ENCODE measurements at places on chromosomes 4 and X.

DNA sequence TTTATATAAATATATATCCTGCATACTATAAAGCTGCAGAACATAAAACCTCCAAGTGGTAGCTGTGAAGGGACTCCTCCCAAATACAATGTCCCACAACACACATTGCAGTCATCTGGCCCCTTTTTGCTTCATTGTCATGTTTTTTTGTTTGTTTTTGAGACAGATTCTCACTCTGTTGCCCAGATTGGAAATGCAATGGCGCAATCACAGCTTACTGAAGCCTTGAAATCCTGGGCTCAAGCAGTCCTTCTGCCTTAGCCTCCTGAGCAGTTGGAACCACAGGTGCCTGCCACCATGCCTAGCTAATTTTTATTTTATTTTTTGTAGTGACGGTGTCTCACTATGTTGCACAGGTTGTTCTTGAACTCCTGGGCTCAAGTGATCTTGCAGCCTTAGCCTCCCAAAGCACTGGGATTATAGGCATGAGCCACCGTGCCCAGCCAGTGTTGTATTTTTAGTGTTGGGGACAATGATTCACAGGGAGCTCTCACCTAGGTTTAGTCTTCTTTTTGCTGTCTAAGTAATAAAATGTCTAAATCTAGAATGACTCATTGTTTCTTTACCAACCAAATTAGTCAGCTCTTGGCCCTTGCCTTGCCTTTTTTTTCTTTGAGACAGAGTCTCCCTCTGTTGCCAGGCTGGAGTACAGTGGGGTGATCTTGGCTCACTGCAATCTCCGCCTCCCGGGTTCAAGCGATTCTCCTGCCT, 24.0 kb upstream of the XIAP start:
- no peak for DNase-seq

DNA sequence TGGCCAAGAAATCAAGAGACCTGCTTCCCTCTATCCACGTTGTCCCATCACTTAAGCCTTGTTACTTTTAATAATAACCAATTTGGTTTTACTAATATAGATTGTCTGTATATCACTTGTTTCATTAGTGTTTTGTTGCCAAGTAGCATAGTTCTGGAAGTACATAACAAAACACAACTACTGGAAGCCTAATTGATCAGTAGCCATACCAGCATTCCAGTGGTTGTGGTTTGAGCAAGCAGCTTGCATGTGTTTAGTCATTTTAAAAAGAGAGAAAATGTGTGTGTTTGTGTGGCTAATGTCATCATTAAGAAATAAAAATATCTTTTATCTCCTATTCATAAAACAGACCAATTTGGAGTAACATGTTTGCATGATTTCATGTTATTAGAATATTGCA, 70.8 kb downstream of the PTPN13 start:
- DNase-seq, result no peak

DNA sequence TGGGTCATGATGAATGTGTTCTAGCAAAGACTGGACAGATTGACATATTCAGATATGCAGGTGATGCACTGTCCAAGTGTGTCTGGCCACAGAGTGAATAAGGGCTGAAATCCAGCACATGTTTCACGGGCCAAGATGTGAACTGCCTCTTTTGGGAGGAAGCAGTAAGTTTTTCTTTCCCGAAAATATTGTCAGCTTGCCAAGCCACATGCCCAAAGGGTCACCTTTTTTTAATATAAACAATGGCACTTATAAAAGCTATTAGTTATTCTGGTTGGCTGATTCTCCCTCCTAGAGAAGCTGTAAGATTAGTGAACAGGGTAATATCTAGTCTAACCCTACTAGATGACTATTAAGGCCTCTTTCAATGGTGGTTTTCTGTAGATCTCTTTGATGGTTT, 1.5 kb upstream of the EDNRA start:
- DNase-seq, result no peak

GRCh38 chr4:41880840-41881831, 54.1 kb upstream of the TMEM33 start:
- DNase-seq, result no peak

DNA sequence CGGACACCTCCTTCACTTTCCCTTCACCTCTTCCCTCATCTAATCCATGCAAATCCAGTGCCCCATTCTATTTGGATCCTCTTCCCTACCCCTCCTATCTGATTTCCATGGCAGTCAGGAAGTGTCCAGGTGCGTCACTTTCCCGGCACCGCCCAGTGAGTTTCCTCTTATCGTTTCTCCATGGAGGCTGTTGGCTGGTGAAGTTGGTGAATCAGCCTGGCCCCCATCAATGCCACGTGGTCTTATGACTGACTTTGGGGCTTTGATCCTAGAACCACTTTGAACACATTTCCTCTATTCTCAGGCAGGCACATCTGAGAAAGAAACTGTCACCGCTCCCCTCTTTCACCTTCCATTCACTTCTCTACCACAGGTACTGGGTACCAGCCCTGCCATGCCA, 137.8 kb downstream of the CEP135 start:
- no peak for DNase-seq

DNA sequence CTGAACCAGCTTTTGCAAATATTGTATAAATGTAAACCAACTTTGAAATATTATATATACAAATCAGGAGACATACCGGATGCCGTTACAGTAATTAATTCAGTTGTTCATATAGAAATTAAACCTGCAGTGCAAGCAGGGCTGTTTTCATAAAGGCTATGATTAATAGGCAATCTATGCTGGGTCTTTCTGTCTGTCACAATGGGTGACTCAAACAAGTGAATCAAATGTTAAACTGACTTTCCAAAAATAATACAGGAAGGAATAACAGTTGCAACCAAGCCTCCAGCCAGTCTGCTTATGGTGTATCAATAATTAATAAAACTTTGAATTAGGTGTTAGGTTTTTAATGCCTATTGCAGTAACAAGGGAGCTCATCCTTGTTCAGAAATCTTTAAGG, 43.9 kb downstream of the GABRB1 start:
- DNase-seq, result no peak

GRCh38 chrX:48083212-48083611, 11.8 kb upstream of the ZNF630 start:
- no peak for DNase-seq

DNA sequence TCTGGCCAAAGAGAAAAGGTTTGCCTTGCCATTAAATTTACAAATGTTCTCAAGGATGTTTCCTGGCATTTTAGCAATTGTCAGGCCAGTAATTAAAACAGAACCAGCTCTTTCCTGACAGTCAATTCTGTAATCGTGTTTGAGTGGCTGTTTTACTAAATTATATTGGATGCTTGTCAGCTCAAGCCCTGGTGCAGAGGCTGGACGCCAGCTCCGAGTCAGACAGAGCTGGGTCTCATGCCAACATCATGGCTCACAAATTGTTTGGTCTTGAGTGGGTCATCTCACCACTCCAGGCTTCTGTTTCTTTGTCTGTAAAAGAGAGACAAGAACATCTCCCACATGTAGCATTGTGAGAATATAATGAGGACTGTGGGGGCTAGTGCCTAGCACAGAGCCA, 190.3 kb upstream of the PSAPL1 start:
- no peak for DNase-seq

DNA sequence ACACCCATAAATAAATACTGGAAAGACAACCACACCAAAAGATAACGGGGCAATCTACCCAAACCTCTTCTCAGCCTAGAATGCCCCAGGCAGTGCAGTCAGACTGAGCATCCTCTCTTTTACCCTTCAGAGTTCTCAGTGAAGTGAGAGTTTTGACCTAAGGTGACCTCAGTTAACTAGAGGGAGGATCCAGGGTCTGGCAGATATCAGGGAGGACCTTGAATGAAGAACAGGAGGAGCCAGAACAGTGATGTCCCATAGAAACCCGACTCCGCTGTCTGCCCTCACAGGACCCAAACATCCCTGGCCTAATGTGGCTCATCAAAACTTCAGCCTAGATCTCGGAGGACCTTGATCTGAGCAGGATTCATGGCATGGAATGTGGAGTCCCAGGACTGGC, at the start of gene MAGEB3:
Gene MAGEB3, plus strand, starts transcription at position 263 of the 400 bp plus-strand sequence. CDS start 5,268 bp downstream, outside the sequence.
- DNase-seq, result no peak

GRCh38 chr4:163121689-163122088, 45.0 kb downstream of the NAF1 start:
- DNase-seq, result no peak

DNA sequence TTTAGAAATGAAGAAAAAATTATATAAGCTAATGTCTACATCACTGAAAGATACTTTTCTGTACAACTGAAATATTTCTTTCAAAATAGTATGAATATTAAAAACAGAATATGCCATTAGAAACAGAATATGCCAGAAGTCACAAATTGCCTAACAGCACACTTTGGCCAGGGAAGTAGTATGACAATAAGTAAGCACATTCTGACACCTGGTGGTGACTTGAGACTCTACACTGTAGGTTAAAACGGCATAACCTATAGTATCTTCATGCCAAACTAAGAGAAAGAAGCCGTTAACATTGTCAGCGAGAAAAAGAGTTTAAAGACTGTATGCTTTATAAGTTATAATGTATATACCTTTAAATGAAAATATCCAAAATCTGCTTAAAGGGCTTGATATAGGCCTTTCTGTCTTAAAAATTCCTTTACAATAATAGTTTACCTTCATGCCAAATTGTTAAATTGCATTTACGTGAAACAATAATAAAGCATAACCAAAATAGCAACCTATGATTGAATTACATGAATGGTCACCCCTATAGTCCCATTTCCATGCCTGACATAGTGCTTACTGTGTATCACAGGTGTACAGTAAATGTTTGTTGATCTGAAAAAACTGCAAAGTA, 32.8 kb downstream of the FAM13A start:
- DNase-seq, result no peak

DNA sequence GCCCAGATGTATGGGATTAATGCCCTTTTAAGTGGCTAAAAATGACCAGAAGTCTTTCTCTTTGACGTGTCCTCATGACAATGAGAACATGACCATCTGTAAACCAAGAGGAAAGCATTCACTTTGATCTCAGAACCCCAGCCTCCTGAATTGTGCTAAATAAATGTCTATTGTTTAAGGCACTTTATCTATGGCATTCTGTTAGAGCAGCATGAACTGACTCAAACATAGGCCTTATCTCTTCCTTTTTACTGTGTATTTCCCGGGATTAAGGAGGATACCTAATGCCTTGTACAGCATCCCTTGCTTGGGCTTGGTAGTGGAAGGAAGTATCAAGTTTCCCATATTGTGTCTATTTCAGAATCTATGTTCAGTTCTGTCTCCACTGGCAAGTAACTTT, 47.2 kb upstream of the HS3ST1 start:
- no peak for DNase-seq

DNA sequence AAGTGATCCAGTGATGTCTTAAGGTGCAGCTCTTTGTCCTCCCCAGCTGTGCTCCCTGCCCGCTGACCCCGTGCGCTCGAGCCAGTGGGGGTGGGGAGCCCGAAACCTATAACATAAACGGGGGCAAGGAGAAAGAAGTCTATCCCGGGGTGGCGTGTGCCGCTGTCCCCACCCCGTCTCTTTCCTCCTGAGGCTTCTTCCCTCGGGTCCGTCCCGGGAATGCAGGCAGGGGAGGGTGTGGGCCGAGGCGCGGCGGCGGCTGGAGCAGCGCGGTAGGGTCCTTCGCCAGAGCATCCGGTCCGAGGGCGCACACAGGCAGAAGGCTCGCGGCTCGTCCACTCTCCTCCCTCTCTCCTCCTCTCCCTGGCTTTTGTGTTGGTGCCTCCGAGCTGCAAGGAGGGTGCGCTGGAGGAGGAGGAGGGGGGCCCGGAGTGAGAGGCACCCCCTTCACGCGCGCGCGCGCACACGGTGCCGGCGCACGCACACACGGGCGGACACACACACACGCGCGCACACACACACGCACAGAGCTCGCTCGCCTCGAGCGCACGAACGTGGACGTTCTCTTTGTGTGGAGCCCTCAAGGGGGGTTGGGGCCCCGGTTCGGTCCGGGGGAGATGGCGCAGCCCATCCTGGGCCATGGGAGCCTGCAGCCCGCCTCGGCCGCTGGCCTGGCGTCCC, at the start of gene RAB33A:
Gene RAB33A, plus strand, starts transcription at position 517 of the 681 bp plus-strand sequence. Its CDS starts 101 bp downstream, at position 618.
- DNase-seq, result no peak

GRCh38 chr4:12881945-12882584, 602.1 kb downstream of the RAB28 start:
- DNase-seq, result no peak

DNA sequence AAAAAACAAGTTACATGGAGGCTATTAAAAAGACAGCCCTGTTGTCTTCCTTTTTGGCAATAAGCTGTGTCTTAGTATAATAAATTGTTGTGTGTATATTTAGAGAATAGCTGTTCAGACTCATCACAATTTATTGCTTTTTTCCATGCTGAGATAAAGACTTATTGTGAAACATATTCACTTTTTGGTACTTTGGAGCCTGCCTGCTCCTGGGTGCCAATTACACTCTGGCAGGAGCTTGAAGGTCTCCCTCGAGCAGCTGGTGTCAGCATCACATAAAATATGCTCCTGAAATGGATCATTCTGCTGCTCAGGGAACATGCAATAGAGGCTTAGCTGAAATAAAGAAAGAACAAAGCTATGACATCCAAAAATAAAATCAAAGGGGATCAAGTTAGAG, 211.6 kb upstream of the DKK2 start:
- no peak for DNase-seq

- no peak for DNase-seq
Measured at GRCh38 chrX:15435836-15436619, 51.8 kb upstream of the VEGFD start.

GRCh38 chr4:137194670-137195069, 337.6 kb downstream of the PCDH18 start:
- no peak for DNase-seq

DNA sequence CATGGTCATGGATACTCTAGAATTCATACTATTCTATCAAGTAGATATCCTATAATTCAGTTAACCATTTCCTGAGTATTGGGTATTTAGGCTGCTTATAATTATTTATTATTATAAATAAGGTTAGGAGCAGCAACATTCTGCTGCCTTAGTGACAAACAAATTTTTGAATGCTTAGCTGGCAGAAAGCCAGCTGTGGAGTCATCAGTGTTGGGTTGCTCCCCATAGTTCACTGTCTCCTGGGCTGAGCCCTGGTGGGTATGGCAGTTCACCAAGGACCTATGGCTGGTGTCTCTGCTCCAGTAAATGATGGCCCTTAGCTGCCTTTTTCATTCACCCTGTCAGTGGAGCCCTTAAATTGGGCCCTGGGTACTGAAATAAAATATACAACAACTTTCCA, 61.8 kb downstream of the SMARCA5 start:
- no peak for DNase-seq

DNA sequence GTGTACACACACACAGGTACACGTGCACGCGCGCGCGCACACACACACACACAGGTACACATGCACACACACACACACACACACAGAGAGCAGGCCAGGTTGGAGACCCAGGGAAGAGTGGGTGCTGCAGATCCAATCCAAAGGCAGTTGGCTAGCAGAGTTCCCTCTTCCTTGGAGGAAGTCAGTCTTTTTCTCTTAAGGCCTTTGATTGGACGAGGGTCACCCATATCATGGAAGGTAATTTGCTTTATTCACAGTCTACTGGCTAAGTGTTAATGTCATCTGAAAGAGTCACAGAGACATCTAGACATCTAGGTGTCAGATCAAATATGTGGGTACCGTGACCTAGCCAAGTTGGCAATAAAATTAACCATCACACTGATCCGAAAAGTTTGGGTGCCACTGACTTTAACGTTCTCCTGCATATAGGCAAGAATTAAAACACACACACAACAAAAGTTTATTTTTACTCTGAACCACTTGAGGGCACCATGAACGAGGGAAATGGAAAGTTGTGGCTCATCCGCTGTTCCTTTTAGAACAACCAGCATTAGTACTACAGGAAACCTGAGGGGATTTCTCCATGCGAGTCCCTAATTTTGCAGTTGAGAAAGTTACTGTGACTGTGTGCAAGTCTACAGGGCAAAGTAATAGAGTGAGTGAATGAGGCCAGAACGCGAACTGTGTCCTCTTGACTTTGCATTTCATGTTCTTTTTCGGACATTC, 66.0 kb upstream of the STOX2 start:
- no peak for DNase-seq

- no peak for DNase-seq
Measured at GRCh38 chr4:109424093-109424841, 9.3 kb upstream of the SEC24B start.
